Upper lobe of right lung (tissue), 1 donor: ENCODE measurements at places on chromosomes 1 and 21. TPM values are rescaled to one million over a fixed set of nuclear protein-coding genes. Genes with fewer than 3 reads are reported as not detected.

The OR14K1 gene
- total RNA-seq, result not detected

The APCS gene
- not detected for total RNA-seq

The NR1I3 gene
- not detected for total RNA-seq

GRCh38 chr1:158020259-158020885 is 26.9 kb downstream of the KIRREL1 start:
- no peak for DNase-seq
- peaks cover 73% of the 10 kb centered on the region for H3K4me1 ChIP-seq
- H3K4me3 ChIP-seq, result no peak overlapping the region
- no peaks in the 10 kb centered on the region for H3K27me3 ChIP-seq

DNA sequence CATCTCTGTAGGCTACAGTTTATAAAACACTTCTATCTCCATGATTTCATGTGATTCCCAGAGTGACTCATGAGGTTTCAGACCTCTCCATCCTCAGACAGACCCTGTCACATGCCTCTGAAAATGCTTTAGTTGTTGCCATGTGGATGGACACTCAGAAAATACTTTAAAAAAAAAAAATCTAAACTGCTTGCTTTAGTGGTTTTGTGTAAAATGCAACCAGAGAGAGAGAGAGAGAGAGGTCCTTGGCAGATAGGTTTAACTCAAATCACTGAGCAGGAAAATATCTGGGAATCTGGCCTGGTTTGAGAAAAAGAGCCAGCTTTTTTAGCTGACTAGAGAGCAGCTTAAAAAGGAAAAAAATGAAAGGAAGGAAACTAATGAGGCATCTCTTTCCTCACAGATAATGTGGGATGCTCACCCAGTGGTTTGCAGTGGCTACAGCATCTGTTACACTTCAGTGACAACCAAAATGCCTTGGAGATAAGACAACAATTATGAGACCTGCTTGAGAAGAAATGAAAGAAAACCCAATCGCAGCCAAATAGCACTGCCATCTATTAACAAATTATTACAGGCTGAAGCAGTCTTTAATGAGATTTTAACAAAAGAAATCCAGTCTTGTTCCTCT is 54.6 kb upstream of the SYT14 start:
- no peak overlapping the region for H3K4me3 ChIP-seq
- H3K36me3 ChIP-seq, result no peaks in the 10 kb centered on the region
- H3K27ac ChIP-seq, result no peak overlapping the region
- peaks cover 14% of the 10 kb centered on the region for H3K27me3 ChIP-seq
- DNase-seq, result no peak

DNA sequence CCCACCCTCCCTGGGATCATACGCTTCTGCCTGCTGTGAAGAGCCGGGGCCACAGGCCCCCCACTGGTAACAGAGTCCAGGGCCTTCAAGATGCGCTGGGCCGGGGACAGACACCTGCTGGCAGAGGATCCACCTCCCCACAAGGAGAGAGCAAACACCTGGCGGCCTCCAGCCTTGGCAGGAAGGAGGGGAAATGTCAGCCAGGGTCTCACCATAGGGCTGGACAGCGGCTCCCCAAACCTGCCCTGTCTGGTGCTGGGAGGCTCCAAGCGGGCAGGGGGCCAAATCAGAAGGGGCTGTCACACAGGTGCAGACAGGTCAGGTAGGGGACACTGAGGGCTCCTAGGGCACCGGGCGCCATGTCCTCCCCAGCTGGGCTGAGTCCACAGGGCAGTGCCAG is 58.9 kb downstream of the KCNAB2 start:
- H3K4me1 ChIP-seq, result no peaks in the 10 kb centered on the region
- no peaks in the 10 kb centered on the region for H3K36me3 ChIP-seq
- DNase-seq, result peak; percentile 56
- H3K27ac ChIP-seq, result no peak overlapping the region

GRCh38 chr1:234176000-234176399 is 197.3 kb upstream of the COA6 start:
- H3K27me3 ChIP-seq, result peaks cover 12% of the 10 kb centered on the region
- no peaks in the 10 kb centered on the region for H3K4me1 ChIP-seq
- no peak for DNase-seq
- no peaks in the 10 kb centered on the region for H3K36me3 ChIP-seq
- no peak overlapping the region for H3K4me3 ChIP-seq

DNA sequence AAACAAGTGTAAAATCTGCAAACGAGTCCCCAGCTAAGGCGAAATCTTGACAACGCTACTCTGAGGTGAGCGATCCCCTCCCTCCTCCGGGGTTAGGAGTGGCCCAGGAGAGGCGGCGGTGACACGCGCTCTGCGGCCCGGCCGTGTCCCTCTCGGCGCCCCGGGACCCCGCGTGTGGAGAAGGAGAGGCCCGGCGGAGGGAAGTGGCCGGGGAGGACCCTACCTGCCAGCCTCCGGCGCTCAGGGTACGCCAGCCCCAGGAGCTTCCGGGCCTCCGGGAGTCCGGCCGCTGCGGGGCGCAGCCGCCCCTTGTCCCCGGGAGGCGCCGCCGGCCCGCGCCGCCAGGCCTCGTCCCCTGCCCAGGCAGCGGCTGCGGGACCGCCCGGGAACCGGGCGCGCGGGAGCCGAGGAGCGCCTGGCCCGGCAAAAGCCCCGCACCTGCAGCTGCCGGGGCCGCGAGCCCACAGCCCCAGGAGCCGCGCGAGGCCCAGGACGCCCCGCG is 543 bp downstream of the ABCB10 start:
- peaks cover 19% of the 10 kb centered on the region for H3K4me1 ChIP-seq
- H3K27ac ChIP-seq, result peak overlapping the region; percentile 86
- peak; percentile 82 for DNase-seq
- no peaks in the 10 kb centered on the region for H3K36me3 ChIP-seq
- H3K27me3 ChIP-seq, result no peaks in the 10 kb centered on the region

DNA sequence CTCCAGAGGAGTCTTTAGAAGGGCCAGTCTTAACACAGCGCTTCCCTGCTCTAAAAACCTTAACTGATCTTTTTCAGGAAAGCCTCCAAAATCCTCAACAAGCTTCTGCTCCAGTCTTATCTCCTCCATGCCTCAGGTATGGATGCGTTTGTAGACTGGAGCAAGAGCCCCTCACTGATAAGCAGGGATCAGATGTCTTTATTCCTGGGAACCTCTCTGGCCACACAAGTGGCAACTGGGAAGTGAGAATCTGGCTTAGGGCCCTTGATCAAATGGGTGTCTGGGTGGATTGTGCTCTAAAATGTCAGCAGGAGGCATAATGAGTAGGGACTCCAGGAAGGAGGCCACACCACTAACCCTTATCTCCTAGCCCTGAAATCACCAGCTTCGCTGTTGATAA is 1.4 kb downstream of the ZBTB8A start:
- peaks cover 16% of the 10 kb centered on the region for H3K4me1 ChIP-seq
- no peaks in the 10 kb centered on the region for H3K27me3 ChIP-seq
- peak overlapping the region; percentile 63 for H3K4me3 ChIP-seq
- H3K27ac ChIP-seq, result no peak overlapping the region

DNA sequence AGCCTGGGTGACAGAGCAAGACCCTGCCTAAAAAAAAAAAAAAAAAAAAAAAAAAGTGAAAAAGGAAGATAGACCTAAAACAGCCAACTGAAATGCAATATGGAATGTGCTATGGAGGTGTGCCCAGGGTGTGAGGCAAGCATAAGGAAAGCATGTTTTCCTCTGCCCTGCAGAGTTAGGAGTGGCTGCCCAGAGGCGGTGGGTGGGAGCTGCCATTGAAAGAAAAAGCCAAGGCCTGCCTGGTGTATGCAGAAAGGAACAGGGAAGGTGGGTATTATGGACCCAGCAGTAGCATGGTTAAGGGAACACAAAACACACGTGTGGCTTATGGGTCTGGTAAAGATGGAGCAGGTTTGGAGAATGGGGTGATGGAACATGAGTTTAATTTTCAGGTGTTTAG is 8.9 kb downstream of the CD244 start:
- H3K27me3 ChIP-seq, result no peaks in the 10 kb centered on the region
- H3K27ac ChIP-seq, result no peak overlapping the region
- no peak overlapping the region for H3K4me3 ChIP-seq
- DNase-seq, result no peak
- no peaks in the 10 kb centered on the region for H3K36me3 ChIP-seq
- H3K4me1 ChIP-seq, result no peaks in the 10 kb centered on the region

DNA sequence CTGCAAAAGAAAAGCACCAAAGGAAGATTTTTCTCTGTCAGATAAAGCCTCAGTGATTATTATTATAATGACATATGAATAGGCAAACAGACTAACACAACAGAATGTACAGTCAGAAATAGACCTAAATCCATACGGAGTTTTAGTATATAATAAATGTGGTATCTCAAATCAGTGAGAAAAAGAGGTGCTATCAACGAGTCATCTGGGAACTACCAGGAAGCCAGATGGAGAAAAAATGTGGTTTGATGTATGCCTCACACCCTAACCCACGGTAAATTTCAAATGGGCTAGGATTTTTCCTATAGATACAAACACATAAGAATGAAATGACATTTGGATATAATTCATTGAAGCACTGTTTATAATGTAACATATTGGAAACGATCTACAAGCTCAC is 110.3 kb downstream of the ODF2L start:
- no peak overlapping the region for H3K4me3 ChIP-seq
- no peak overlapping the region for H3K27ac ChIP-seq
- no peak for DNase-seq
- no peaks in the 10 kb centered on the region for H3K27me3 ChIP-seq

DNA sequence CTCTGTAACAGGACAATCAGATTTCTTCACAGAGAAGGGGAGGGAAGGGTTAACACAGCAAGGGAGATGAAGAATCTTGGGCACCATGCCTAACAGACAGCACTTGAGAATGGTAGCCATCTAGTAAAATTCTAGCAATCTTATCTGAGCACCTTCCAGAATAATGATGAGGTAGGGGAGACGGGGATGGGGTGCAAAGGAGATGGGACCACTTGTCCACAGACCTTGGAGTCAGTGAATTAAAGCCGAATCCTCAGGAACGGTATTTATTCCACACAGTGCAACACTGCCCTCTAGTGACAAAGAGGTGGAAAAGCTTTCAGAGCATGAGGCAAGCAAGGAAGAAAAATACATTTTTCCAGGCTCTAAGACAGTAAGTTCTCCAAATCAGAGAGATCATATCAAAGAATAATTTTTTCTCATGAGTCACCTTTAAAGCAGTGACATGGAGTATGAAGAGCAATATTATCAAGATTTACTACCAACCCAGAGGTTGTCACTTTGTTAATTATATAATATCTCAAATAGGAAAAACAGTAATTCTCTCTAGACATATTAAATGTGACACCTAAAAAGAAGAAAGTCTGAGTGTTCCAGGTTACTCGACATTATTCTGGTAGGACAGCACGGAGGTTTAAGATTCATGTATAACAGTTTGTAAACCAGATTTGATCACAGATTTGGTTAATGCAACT is 43.3 kb upstream of the LPAR3 start:
- peaks cover 4% of the 10 kb centered on the region for H3K4me1 ChIP-seq
- no peak overlapping the region for H3K4me3 ChIP-seq
- H3K27me3 ChIP-seq, result no peaks in the 10 kb centered on the region
- DNase-seq, result no peak
- no peaks in the 10 kb centered on the region for H3K36me3 ChIP-seq

DNA sequence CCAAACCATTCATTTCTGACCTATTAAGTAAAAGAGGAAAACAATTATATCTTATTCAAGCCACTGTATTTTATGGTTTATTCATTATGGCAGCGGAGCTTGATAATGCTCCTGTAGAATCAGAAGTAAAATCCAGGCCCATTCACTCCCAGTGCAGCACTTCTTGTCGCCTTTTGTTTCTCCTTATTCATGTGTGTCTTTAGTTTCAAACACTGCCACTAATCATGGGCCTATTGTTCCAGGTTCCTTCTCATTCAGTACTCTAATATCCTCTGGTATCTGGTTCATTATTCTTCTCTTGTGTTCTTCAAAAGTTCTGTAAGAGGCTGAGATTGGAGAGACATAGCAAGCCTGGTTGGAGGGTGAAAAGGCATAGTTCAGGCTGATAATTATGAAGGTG is 218.3 kb downstream of the LRRIQ3 start:
- H3K36me3 ChIP-seq, result no peaks in the 10 kb centered on the region
- no peaks in the 10 kb centered on the region for H3K27me3 ChIP-seq
- no peaks in the 10 kb centered on the region for H3K4me1 ChIP-seq
- DNase-seq, result no peak

DNA sequence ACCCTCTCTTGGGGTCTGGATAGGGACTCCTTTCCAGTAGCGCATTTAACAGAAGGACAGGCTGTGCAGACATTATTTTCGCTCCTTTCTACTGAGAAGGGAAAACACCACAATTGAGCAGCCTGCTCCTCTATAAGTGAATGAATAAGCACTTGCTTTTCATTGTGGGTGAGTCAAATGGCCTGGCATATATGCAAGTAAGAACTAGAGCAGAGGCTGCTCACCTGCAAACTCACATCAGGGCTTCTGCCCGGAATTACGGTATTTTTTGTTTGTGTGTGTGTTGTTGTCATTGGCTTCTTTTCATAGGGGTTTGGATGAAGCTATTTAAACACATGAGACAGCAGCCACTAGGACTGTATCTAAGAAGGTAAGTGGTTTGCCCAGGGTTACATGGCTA is 200.1 kb upstream of the CAMK1G start:
- H3K27me3 ChIP-seq, result no peaks in the 10 kb centered on the region
- H3K4me1 ChIP-seq, result no peaks in the 10 kb centered on the region
- no peak overlapping the region for H3K27ac ChIP-seq
- no peak overlapping the region for H3K4me3 ChIP-seq

DNA sequence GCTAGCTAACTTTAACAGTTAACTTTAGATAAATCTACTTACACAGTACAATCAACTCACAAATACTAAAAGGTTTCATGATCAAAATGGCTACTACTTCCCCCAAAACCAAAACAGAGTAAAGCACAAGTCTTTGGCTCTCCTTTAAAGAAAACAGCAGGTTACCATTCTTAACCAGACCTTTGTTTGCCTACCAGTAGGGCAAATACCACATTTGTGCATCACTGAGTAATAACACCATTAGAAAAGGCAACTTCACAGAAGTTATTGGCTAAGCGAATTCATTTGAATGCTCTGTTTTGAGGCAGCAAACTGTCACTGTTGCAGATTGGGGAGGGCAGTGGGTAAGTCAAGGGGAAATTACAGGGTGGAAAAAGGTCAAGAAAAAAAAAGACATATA is 17.3 kb upstream of the SERPINC1 start:
- no peak for DNase-seq
- H3K4me1 ChIP-seq, result no peaks in the 10 kb centered on the region
- H3K36me3 ChIP-seq, result peaks cover 66% of the 10 kb centered on the region
- H3K27ac ChIP-seq, result no peak overlapping the region
- H3K4me3 ChIP-seq, result no peak overlapping the region
- no peaks in the 10 kb centered on the region for H3K27me3 ChIP-seq

GRCh38 chr1:45647248-45648021 is 23.6 kb upstream of the CCDC17 start:
- H3K27me3 ChIP-seq, result no peaks in the 10 kb centered on the region
- H3K4me3 ChIP-seq, result no peak overlapping the region
- no peak overlapping the region for H3K27ac ChIP-seq
- peaks cover 50% of the 10 kb centered on the region for H3K36me3 ChIP-seq
- H3K4me1 ChIP-seq, result peaks cover 9% of the 10 kb centered on the region

GRCh38 chr1:162666006-162666645 is 33.9 kb downstream of the DDR2 start:
- H3K27ac ChIP-seq, result no peak overlapping the region
- no peak overlapping the region for H3K4me3 ChIP-seq
- H3K4me1 ChIP-seq, result no peaks in the 10 kb centered on the region
- H3K27me3 ChIP-seq, result no peaks in the 10 kb centered on the region

GRCh38 chr1:2945821-2946231 is 75.4 kb upstream of the ACTRT2 start:
- no peak overlapping the region for H3K27ac ChIP-seq
- peaks cover 36% of the 10 kb centered on the region for H3K27me3 ChIP-seq
- H3K4me3 ChIP-seq, result no peak overlapping the region
- DNase-seq, result peak; percentile 46
- H3K4me1 ChIP-seq, result no peaks in the 10 kb centered on the region

- no peak for DNase-seq
- peak overlapping the region; percentile 42 for H3K27ac ChIP-seq
- H3K4me3 ChIP-seq, result no peak overlapping the region
Observed at GRCh38 chr1:112318263-112318662, 77.8 kb upstream of the CTTNBP2NL start.
